Foreskin melanocyte (primary cell): ENCODE measurements at places on chromosomes 11 and 22.

DNA sequence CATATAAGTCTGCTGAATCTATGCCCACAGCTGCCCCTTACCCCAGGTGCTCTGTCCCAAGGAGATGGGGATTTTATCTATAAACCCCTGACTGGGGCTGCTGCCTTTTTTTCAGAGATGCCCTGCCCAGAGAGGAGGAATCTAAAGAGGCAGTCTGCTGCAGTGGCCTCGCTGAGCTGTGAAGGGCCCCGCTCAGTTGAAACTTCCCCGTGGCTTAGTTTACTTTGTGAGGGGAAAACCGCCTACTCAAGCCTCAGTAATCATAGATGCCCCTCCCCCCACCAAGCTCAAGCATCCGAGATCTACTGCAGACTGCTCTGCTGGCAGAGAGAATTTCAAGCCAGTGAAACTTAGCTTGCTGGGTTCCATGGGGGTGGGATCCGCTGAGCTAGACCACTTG is 7.4 kb upstream of the SCGB1D4 start:
- DNase-seq: no peak

DNA sequence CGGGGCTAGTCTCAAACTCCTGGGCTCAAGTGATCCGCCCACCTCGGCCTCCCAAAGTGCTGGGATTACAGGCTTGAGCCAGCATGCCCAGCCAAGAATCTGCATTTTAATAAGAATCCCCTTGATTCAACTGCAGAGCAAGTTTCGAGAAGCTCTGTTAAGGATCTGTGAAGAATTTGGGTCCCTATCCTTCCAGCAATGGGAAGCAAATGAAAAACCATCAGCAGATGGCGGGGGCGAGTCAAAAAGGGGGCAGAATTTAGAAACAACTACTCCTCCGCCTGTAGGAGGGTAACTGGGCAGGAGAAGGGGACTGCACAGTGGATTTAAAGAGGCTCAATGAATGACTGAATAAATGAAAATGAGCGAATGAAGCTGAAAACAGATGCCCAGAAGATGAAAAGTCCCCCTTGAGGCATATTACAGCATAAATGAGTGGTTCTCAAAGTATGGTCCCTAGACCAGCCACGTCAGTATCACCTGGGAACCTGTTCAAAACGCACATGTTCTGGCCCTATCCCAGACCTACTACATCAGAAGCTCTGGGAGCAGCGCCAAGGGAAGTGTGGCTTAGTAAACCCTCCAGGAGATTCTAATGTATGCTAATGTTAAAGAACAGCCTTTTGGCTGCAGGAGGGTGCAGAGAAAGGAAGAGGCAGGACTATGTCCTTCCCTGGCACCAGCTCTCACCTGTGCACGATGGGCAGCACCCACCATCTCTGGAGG is 15.0 kb downstream of the VWCE start:
- no peak for DNase-seq

DNA sequence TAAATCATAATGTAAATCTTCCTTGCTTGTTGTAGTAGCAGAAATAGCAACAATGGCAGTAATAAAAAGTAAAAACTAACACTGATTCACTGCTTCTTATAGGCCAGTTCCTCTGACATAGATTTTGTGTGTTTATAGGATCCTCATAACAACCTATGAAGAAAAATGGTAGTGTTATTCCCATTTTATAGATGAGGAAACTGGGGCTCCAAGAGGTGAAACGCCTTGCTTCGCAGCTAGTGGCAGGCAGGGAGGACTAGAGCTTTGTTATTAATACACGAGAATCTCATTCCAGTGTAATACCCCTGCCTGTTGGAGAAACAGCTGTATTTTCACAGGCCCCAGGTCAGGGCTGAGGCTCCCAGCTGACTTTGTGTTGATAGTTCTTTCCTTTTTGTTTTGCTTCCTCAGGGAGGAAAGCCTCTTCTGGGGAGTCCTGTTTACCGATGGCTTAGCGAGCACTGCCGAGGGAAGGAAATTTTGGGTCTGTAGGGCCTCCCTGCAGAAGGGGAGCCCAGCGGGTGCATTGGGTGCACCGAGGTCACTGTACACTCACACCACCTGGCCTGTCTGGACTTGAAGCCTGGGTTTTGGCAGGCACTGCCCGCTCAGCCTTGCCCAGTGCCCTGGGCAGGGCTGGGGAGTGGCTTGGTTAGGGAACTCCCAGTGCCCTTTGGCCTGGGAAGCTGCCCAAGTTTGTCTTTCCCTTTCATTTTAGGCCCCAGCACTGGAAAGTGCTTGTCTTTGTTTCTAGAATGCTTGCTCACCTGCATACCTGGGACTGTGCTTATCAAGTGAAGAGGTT is 13.5 kb downstream of the KIAA1671 start:
- DNase-seq: no peak

DNA sequence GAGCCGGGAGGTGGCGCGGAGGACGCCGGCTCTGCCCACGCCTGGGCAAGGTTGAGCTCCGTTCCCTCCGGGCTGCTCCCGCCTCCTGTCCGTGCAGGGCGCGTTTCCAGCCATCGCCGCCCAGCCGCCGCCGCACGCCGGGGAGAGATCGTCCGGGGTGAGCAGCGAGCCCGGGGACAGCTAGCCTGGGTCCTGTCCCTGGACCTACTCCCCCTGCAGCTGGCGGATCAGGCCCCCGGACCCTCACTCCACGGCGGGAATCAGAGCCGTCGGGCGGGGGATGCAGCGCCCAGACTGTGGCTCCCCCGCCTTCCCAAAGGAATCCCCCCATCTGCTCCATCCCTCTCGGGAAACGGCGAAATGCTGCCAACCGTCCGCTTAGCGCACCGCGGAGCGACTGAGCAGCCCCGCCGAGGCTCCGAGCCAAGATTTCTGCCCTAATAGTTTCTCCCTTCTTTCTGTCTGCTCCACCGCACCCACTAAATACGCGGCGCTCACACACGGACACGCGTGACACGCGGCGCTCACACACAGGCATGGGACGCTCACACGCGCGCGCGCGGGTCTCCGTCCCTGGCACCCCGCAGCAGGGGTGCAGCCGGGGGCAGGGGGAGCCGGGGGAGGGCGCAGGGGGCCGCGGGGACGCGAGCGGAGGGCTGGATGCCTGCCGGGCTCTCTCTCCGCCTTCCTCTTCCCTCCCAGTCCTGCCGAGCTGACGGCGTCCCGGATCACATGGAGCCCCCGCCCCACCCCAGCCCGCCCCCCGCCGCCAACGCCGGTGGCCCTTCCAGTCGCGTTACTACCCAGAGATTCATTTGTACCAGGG is at the start of gene KCNJ5:
Gene KCNJ5 (plus strand): TSS at position 814 of the 826 bp plus-strand sequence. CDS start 19,918 bp downstream, outside the sequence.
- no peak for DNase-seq

GRCh38 chr11:14518820-14519219 is 1.4 kb downstream of the PSMA1 start:
- no peak for DNase-seq

- DNase-seq: no peak
Measured at GRCh38 chr11:1437500-1437899, 47.8 kb downstream of the BRSK2 start.

GRCh38 chr11:112016088-112016764 is 9.0 kb upstream of the DLAT start:
- DNase-seq: no peak

GRCh38 chr11:103998826-103999508 is 37.5 kb upstream of the DDI1 start:
- no peak for DNase-seq

DNA sequence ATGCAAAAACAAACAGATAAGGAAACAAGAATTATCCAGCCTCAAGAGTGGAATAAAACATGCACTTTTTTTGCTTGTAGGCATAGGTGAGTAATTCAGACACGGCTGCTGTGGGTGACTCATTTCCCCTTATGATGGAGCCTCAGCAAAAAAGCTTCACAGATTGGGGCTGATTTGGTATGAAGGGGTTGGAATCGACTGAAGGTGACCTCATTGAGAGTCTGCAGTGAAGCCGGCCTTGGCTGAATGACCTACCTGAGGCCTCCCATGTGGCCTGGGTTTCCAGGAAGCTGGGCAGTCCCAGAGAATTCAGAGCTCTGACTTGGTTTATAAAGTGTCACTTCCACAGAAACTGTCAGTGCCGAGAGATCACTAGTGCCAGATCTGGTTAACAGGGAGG is 34.2 kb upstream of the VPREB1 start:
- DNase-seq: no peak
